Stimulated activated CD4-positive, alpha-beta T cell treated with anti-CD3 and anti-CD28 coated beads, Interleukin-12 subunit alpha, Interleukin-12 subunit beta, amount 100 ng/mL, for 48 hours (primary cell): ENCODE measurements at places on chromosomes 5 and 9.

GRCh38 chr9:133121915-133122550 lies 993 bp upstream of the RALGDS start:
- DNase-seq: no peak

- DNase-seq: no peak
Measured at GRCh38 chr9:101562966-101563365, 29.3 kb downstream of the RNF20 start.

- no peak for DNase-seq
Measured at GRCh38 chr9:111118256-111118948, 80.1 kb upstream of the LPAR1 start.

DNA sequence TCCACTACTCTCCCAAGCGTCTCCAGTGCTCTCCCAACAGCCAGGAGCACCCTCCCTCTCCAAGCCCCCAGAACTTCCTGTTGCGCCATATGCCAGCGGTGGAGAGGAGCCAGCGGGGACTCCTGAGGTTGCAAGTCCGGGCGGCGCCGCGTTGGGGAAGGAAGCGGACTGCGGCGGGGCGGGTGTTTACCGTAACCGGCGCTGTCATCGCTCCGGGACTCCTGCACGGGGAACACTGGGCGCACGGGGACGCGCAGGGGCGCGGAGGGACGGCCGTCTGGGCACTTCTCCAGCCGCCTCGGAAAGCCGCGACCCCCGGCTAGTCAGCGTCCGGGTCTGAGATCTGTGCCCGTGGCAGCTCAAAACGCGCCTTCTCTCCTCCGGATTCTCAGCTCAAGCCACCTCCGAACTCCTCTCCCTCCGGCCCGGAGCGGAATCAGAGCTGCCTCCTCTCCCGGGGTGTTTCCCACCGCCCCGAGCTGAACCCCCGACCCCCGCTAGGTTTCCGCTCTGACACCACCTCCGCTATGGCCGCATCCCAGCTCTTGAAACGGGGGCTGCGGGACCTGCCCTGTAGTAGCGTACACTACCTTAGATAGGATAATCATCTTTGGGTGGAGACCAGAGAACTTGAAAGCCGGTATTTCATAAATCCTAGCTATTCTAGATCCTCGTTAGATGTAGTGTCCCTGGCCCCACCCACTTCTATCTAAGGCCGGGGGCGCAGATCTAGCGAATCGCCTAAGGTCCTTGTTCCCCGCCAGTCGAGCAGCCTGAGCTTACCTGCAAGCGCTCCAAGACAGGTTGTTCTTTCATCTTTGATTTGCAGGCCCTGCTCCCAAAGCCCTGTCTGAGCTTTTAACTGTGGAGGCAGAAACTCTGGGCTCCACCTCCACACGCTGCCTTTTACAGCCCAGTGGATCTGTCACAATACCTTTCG lies at the start of gene TRPM6:
Gene TRPM6, minus strand, starts transcription at position 881 of the 940 bp plus-strand sequence. Its CDS starts 65 bp downstream, at position 816.
- peak; percentile 5 for DNase-seq

DNA sequence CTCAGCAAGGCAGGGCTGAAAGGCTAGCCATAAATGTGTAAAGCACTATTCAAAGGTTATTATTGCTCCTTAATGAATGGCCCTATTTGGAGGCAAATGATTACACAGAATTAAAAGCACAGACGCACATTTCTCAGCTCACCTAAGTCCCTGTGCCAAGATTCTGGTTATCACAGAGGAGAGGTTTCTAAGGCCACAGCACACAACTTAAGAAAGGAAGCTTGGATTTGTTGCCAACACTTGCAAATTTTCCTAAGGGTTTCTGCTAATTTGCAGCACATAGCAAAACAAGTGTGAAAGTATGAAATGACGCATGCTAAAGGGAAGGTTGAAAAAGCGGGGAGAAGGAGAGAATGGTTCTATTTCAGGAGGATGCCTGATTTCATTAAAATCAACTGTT lies 834.1 kb upstream of the C9orf72 start:
- no peak for DNase-seq

DNA sequence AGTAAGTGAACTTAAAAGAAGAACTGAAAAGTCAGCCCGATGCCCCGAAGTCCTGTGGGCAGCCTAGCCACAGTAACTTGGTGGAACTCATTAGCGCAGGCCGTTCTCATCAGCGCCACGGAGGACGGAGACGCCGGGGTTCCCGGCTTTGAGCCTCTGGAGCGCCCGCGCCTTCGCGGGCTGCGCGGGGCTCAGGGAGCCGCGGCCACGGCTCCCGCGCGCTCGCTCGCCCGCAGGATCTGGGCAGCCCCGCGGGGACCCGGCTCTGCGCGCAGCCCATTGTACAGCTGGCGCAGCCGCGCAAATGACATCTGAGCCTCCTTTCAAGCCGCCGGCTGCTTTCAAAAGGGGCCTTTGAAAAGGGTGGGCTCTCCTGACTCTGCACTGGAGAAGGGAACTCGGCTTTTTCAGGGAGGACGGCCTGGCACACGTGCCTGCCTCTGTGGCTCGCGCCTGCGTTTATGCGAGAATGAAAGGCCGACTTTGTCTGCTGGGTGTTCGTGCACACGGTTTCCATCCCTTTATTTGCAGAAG lies 40.7 kb downstream of the TLR4 start:
- no peak for DNase-seq

DNA sequence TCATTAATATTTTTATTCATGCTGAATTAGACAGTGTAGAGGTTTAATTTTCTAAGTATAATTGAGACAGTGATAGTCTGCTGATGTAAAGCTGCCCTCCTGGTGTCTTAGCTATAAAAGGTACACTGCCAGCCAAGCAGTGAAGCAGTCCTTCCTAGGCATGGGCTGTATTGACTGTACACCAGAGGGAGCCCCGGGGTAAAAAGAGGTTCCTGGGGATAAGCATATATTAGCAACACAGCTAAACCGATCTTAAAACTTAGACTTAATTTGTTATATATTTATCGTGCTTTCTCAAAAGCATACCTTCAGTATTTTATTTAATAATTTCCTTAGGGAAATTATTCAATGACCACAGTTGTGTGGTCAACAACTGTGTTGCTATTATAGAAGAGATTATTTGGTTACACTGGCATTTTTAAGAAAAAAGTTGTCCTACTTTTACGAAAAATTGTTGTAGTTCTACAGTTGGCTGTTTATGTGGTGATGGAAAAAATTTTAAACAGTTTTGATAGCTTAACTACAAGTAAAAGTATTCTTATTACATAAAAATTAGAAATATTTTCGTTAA lies 68.8 kb downstream of the ELL2 start:
- DNase-seq: no peak

DNA sequence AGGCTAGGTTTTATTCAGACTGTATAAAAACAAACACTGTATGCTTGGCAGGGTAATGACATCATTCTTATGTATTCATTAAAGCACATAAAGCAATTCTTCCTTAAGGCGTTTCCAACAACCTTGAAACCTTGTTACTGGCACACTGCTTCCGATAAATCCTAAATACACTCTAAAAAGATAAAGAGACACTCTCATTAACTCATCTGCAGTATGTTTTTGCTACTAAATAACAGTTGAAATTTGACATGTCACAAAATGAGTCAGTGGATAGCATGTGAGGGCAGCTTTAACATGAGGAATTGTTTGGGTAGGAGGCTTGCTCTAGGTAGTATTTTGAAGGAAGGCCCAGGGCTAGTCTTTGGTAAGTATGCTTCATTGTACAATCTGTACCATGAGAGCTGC lies 13.7 kb downstream of the YIPF5 start:
- no peak for DNase-seq

DNA sequence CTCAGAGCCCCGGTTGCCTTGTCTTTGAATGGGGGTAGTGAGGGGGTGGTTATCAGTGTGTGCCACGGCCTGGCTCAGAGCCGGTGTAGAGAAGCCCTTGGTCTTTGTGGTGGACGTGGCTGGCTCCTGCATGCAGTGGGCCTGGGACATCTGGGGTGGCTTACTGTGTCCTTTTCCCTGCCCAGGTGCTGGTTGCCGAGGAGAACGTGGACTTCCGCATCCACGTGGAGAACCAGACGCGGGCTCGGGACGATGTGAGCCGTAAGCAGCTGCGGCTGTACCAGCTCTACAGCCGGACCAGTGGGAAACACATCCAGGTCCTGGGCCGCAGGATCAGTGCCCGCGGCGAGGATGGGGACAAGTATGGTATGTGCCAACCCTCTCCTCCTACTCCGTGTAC lies 16.5 kb downstream of the FGF18 start:
- no peak for DNase-seq

GRCh38 chr5:153515301-153515700 lies 24.8 kb downstream of the GRIA1 start:
- DNase-seq: no peak

GRCh38 chr9:130789747-130790672 lies 45.0 kb upstream of the ABL1 start:
- no peak for DNase-seq

DNA sequence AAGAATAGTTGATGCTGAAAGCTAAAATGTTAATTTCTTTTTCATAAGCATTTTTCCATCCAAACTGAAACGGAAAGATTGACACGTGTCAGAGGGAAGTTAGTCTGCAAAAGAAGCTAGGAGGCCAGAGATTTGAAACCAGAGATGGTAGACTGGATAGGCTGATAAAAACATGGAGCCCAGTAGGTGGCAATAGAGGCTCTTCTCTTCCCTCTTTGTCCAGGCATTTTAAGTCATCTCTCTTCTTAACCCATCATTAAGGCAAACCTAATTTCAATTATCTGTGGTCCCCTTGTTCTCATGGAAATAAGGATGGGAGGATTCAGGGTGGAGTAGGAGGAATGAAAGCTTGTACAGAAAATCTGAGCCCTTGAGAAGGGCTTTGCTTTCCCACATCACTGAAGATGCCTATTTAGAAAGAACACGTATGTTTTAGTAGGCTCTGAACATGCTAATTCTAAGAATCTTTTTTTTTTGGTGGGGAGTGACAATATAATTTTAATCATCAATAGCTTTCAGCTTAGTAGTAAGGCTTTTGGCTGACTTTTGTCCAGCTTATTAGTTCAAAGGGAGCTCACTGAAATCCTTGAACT lies 66.6 kb downstream of the ZNF474 start:
- no peak for DNase-seq

DNA sequence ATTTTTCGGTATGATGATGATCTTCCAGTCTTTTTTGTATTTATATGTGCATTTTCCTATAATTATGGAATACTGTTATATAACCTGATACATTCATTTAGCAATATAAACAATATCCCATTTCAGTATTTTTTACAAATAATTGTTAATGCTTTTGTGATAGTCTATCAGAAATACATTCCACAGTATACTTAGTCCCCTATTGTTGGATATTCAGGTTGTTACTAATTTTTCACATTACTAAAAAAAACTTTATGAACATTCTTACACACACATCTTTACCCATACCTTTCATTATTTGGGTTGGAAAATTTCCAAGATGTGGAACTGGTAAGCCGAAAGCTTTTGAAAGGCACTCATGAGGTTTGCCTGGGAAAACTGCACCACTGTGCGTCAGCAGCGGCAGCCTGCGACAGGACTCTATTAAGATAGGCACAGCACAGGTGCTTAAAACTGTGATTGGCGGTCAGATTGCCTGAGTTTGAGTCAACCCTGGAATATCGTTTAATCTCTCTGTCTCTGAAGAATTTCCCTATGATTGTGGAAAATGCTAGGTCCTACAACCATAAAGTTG lies 147.5 kb upstream of the ERCC6L2 start:
- DNase-seq: no peak

DNA sequence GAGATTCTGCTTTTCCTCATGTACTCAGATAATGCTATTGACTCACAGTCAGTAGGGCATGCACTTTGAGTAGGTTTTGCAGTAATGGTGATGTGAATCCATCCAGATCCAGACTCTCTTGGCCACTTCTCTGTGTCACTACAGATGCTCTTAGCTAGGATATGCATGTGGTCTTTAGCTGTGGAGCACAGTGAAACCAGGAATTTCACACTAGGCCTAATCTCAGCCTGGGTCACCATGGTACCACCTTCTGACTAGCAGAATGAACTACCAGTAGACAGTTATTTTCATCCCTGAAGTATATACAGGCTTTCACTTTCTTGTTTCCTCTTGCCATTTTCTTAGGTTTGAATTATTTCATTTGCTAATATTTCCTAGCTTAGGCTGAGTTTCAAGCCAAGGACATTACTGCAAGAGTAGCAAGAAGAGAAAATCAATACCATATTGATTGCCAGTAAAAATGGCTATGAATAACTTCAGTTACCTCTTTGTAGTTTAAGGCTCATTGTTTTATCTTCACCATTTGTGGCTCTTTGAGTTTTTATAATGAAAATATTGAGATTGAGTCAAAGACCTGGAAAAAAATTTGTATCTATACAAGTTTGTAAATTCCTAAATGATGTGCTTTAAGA lies 28.4 kb upstream of the CSNK1G3 start:
- no peak for DNase-seq

- DNase-seq: no peak
Measured at GRCh38 chr5:148237785-148238417, 424 bp upstream of the MARCOL start.

- peak; percentile 32 for DNase-seq
Measured at GRCh38 chr5:159341906-159342310, 11.6 kb upstream of the IL12B start.

DNA sequence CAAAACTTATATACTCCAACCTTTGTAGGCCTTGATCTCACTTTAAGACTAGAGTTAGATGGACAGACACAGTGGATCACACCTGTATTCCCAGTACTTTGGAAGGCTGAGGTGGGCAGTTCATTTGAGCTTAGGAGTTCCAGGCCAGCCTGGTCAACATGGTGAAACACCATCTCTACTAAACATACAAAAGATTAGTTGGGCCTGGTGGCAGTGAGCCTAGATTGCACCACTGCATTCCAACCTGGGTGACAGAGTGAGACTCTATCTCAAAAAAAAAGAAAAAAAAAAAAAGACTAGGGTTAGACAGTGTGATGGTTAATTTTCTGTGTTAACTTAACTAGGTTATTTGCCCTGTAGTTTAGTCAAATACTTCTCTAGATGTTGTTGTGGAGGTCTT lies 74.1 kb downstream of the CFAP95 start:
- no peak for DNase-seq

DNA sequence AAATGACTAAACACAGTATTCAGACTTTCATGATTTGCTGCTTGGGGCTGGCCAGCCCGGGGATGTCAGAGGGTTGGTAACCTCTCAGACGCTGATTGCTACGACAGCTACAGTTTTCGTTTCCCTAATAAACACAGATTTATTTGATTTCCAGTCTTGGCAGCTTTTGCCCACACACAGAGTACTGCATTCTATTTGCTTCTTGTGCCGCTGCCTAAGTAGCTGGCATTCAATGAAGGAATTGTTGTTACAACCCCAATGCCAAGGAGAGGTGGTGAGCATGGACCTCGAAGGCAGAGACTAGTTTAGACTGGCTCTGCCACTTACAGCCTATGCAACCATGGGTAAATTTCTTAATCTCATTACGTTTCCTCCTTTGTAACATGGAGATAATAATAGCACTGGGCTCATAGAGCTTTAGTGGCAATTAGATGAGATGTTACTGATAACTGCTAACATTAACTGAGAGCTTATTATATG lies 247.1 kb upstream of the PANK3 start:
- no peak for DNase-seq

GRCh38 chr9:69569738-69570451 lies 102.3 kb downstream of the APBA1 start:
- no peak for DNase-seq

DNA sequence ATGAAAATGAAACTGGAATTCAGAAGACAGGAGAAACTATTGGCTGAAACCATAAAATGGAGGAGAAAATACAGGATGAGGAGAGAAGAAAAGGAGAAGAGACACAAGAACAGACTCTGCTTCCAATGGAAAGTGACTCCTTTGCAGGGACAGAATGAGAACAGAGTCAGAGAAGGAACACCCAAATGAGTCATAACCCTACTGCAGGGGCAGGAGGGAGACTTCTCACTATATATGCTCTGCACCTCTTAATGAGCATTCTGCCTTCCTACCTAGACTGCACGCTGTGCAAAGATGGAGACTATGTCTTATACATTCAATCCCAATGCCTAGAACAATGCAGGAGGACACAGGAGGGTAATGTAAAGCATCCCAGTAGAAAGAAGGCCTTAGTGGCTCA lies 2.1 kb downstream of the SAXO1 start:
- no peak for DNase-seq
